ENCODE measurements at places on chromosomes 3 and 15.
A peak's percentile ranks its signal among the peaks of the same experiment; 100 is the strongest.

- DNase-seq = no peak
Measured at GRCh38 chr15:34085746-34086145, 15.9 kb downstream of the EMC7 start.

GRCh38 chr3:179272385-179272784 lies 21.5 kb upstream of the KCNMB3 start:
- DNase-seq = no peak

- DNase-seq = no peak
Measured at GRCh38 chr3:56620371-56620770, 62.7 kb downstream of the TASOR start.

- no peak for DNase-seq
Measured at GRCh38 chr15:51403072-51403878, 61.8 kb downstream of the GLDN start.

- no peak for DNase-seq
Measured at GRCh38 chr3:32544894-32545293, 25.8 kb downstream of the DYNC1LI1 start.

- DNase-seq = no peak
Measured at GRCh38 chr3:46660003-46660402, 33.5 kb downstream of the ALS2CL start.

DNA sequence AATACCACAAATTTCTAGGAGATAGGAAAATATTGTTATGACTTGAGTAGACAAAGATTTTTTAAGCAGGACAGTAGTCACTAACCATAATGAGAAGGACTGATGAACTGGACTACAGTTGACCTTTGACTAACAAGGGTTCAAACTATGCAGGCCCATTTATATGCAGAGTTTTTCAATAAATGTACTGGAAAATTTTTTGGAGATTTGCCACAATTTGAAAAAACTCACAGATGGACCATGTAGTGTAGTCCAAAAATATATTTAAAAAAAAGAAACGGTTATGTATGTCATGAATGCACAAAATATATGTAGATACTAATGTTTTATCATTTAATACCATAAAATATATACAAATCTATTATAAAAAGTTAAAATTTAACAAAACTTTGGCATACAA lies 151.8 kb downstream of the LRRN1 start:
- DNase-seq = no peak

DNA sequence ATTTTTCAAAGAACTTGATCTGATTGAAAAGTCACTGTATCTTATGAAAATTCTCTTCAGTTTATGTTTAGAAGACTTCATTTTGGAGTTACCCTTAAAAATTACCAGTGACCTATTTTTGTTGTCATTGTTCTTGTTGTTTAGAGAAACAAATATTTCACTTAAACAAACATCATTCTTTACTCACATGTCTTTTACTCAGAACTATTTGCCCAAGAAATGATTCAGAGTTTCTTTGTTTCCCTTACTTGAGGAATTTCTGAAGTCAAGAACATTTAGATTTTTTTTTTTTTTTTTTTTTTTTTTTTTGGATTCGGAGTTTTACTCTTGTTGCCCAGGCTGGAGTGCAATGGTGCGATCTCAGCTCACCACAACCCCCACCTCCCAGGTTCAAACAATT lies 259.6 kb upstream of the UBE2E1 start:
- DNase-seq = no peak

DNA sequence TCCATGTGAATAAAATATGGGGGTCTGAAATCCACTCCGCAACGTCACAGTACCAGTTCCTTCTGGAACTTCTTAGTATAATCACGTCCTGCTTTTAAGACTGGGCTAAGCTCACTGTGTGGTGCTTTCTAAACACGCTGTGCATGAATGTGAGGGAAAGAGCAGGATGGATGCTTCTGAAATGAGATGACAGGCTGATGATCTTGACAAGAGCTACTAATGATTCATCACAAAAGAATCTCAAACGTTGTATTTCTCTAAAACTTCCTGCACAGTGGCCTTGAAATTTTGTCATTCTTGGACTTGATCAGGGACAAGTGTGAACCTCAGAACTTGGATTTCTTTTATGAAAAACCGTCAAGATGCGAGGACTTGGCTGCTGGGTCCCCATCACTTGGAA lies 221.4 kb downstream of the CADPS start:
- no peak for DNase-seq

- DNase-seq = no peak
Measured at GRCh38 chr3:195185583-195185982, 85.4 kb downstream of the XXYLT1 start.

GRCh38 chr15:91522605-91523332 lies 330.7 kb upstream of the SLCO3A1 start:
- DNase-seq = no peak

DNA sequence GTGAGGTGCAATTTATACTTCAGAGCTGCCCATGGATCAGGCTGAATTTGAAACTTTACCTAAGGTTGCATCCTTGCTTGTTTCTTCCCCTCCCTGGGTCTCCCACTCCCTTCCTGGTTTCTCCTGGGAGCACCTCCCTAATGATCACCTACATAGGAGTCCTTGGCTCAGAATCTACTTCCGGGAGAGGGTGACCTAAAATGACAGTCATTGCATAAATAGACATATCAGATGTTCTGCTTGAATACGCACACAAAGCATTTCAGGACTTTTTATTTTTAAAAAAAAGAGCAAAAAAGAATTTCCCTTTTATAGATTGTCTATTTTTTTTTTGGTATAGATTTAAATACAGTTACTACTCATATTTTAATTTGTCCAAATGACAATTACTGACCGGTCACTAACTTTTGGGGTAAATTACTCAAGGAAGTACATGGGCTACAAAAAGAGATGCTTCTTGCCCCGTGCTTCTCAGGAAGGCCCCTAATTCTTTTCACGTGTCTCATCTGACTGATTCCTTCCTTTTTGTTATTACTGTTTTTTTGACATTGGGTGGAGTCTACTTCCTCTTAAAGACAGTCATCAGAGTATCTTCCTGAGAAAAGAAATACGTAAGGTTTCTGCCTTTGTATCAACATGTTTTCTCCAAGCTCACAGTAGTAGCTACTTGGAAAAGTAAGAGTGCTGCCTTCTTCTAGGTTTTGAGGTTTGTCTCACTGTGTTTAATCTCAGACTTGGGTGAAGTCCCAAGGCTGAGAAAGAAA lies 4.9 kb upstream of the MYZAP start:
- DNase-seq = no peak

DNA sequence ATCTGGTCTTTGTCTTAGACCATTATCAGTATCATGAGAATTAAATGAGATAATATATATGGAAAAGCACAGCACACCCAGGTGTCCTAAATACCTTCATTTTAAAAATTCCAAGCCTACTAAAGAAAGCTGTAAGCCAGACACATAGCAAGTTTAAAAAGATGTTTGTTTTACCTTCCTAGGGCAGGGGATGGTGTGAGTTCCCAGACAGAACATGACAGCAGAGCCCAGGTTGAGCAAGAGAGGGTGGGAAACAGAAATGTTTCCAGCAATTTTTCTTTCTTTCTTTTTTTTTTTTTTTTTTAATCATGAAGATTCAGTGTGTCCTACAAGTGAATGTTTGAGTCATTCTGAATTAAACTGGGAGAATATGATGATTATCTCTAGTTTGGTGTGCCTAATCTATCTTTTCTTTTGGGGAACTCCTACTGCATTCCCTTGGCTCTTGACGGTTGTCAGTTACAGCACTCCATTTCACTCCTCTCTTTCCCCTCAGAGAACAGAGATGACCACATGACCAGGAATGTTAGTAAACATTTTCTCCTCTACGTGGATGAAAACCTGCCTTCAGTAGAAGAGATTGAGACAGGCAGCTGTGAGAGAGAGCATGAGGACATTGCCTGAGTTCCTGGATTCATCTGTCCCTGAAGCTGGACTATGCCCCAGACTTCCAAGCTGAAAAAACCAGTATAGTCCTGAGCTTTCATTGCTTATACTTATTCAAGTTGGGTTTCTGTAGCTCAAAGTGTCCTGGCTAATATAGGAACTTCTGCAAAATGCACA lies 54.5 kb upstream of the ARL14 start:
- no peak for DNase-seq

GRCh38 chr15:60118146-60118545 lies 114.0 kb downstream of the FOXB1 start:
- peak; percentile 2 for DNase-seq

DNA sequence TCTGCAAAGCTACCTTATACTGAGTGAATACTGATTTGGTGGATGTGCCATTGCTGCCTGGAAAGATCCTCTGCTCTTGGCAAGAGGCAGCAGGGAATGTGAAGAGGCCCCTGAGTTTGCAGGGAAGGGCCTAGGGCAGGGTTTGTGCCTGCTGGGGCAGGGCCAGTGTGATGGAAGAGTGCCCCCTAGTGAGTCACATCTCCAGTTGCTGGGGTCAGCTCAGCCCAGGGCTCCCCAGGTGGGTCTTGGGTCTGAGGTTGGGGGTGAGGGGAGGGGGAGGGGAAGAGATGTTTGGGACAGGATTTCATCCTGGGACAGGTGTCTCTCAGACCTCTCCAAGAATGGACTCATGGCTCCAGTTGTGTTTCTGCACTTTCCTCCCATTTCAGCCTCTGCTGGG lies 4.1 kb upstream of the AMOTL2 start:
- peak; percentile 2 for DNase-seq

DNA sequence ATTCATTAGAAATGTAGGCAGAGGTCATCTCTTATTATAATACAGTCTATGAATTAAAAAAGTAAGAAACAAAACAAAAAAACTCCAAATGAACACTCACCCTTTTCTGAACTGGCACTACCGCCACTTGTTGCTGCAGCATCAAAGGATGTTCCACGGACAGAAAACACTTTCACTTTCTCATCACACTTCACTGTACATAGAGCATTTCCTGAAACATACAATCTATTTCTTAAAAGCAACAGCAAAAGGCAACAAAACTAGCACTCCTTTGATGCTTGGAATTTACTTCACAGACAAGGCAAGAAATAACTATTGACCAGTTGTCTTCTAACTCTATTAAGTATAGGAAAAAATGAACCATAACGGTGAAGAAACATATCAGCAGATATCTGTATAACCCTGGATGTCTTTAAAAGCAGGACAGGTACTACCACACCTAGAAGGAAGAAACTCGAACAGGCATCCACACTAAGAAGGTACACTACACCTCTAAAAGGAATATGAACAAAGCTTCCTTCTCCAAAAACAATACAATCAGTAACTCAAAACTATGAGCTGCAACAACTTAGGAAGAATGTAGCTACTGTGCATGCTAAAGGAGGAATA lies 24.9 kb downstream of the ETFA start:
- DNase-seq = no peak

- DNase-seq = no peak
Measured at GRCh38 chr15:90047956-90048575, 46.9 kb downstream of the ZNF710 start.

DNA sequence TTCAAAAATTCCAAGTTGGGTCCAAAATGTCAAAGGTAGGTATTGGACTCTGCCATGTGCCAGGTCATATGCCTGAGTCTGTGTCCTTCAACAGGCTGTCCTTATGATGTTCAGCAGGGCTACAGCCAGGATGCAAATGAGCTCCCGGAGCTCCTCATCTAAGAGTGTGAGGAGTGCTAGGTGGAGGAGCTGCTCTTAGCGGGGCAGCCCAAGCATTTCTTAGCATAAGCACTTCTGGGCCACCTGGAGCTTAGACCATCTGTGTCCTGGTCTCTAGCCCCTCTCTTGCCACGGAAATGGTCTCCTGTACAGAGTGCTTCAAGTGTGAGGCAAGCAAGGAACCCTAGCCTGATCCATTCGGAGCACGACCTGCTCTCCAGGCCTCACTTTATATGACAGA lies 64.6 kb upstream of the PRR23C start:
- no peak for DNase-seq

GRCh38 chr15:70469651-70470555 lies 293.5 kb downstream of the UACA start:
- DNase-seq = no peak

GRCh38 chr15:95604634-95605036 lies 725.9 kb upstream of the NR2F2 start:
- DNase-seq = no peak

DNA sequence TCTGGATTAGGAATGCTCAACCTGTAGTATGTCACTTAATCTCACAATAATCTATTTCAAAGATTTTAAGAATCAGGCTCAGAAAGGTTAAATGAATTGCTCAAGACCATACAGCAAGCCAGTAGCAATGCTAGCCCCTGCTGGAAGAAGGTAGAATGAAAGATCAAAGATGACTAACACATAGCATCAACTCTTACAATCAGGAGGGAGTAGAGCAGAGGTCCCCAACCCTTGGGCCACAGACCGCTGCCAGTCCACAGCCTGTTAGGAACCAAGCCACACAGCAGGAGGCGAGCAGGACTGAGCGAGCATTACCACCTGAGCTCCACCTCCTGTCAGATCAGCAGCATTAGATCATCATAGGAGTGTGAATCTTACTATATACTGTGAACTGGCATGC lies 15.5 kb upstream of the GATM start:
- DNase-seq = no peak

DNA sequence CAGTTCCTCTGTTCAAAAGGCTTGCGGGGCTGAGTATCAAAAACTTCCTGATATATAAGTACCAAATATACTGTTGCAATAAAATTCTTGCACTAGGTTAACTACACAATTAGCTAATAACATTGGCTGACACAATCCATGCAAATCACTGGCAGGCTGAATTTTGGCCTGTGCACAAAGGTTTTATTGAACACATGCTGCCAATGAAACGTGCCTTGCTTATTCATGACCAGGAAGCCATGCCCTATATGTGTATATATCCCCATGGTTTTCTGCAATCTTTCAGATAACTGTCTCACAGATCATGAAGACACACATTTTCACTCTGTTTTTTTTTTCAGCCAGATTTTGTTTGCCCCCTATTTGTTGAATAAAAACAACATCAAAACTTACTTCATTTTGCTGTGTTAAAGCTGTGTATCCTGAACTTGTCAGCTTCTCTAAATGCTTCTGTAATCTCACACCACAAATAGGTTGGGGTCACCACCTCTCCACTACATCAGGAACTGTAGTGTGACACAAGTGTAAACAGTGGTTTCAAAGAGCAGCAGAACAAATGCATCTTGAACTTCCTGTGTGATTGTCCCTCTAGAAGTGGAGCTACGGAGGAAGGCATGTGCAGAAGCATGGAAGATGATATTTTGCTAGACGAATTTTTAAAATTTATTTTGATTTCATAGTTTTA lies 920.7 kb upstream of the NR2F2 start:
- DNase-seq = no peak

DNA sequence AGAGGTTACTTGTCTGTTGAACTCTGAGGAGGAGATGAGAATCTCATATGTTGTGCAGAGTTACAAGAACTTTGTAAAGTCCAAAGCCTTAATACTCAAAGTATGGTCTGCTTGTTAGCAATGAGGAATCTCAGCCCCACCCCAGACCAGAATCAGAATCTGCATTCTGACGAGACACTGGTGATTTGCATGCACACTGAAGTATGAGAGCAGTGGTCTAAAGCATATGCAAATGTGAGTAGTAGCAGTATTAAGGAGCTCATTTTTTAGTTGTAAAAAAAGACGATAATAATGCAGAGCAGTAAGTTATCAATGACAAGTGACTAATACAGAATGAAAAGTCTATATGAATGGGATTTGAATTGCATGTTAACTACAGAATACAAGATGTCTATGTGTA lies 327.7 kb downstream of the RYR3 start:
- DNase-seq = no peak

All from NCI-H1930 (cell line).